ENCODE measurements at places on chromosomes 7 and 10. TPM values are rescaled to one million over a fixed set of nuclear protein-coding genes. Genes with fewer than 3 reads are reported as not detected.

The TCF7L2 gene
- total RNA-seq = 103 TPM

The STYXL1 gene
- 48.5 TPM for total RNA-seq

The NUP42 gene
- total RNA-seq = 47.3 TPM

The SOSTDC1 gene
- 0.41 TPM for total RNA-seq

The MIOS gene
- 62.3 TPM for total RNA-seq

The DNAH11 gene
- 1.6 TPM for total RNA-seq

The TNRC18 gene
- 197 TPM for total RNA-seq

The KCTD7 gene
- total RNA-seq = 8.5 TPM

The RAPGEF5 gene
- total RNA-seq = 9.7 TPM

The SFRP4 gene
- not detected for total RNA-seq

The NAT16 gene
- not detected for total RNA-seq

The OR6B1 gene
- total RNA-seq = not detected

The TAS2R5 gene
- total RNA-seq = 6.4 TPM

The MNX1 gene
- total RNA-seq = 86.5 TPM

The COA1 gene
- total RNA-seq = 85.3 TPM

The CRTAC1 gene
- 4.6 TPM for total RNA-seq

The TCAF2 gene
- total RNA-seq = 0.10 TPM
